ENCODE measurements at places on chromosomes 3 and 15.

- DNase-seq: no peak
Measured at GRCh38 chr3:65344846-65345245, 657.0 kb upstream of the ADAMTS9 start.

DNA sequence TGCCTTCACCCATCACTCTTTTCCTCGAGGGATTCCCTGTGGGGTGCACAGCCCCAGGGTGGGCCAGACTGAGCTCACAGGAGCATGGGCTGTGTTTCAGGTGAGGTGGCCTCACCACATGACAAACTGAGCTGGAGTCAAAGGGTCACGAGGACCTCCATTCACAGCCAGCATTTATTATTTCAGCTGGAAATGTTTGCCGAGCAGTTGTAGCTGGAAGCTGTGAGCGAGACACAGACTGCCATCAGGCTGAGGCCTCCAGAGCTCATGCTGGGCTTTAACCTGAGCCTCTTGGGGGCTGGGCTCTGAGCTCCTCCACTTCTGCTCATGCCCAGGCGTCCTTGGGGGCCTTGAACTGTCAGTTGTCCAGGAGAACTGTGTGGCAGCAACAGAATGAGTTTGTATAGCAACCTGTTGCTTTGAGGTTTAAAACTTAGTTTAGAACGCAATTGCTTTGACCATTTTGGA is 57.5 kb downstream of the FLNB start:
- no peak for DNase-seq

GRCh38 chr15:43187544-43188155 is 2.4 kb downstream of the CCNDBP1 start:
- peak; percentile 77 for DNase-seq

DNA sequence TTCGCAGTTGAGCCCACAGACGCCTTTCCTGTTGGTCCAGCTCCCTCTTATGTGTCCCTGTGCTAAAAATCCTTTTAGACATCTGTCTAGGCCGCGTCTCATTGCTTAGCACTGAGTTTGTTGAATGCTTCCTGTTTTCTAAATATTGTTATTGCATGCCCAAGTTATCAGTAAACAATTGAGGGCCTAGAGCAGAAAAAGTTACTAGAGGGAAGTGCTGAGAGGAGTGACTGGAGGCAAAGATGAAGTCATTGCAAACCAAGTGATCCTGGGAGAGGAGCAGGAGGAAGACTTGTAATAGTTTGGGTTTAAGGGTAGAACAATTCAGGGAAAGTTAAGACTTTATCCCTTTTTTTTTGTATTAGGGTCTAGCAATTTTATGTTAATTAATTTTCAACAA is 88.1 kb downstream of the DCUN1D1 start:
- no peak for DNase-seq

DNA sequence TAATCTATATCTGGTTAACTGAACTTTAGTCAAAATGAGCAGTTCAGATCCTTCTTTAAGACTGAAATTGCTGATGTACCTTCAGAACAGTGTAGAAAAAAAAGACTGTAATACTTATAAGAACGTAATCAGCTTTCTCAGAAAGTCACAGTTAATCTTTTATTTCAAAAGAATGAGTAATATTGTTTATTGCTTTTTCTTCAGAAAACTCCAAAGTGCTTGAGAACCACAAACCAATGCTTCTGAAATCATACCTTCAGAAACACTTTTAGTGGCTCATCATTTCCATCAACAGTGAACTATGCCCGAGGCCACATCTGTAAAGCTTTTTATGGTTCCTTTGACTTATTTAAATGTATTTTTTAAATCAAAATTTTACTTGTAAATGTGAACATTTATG is 33.3 kb upstream of the CLASP2 start:
- DNase-seq: no peak

DNA sequence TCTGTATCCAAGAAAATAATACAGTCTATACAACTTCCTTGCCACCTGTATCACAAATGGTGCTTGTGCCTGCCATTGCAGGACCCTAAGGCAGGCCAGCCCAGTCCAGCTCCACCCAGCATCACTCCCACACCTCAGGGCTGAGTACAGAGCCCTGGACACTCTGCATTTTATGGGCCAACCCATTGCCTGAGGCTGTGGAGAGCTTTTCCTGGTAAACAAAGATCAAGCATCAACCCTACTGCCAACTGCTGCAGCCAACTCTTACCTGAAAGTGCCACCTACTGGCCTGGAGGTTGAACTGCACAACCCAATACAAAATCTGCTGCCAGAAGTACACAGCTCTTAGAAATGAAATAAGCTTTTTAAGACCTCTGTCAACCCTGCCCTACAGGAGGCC is 1082.2 kb downstream of the NAALADL2 start:
- peak; percentile 13 for DNase-seq

Measured in bronchial epithelial cell (primary cell).